HCT116 (cell line): ENCODE measurements at places on chromosomes 5 and 9.

GRCh38 chr9:15485836-15486666 is 24.7 kb downstream of the PSIP1 start:
- no peak for DNase-seq

DNA sequence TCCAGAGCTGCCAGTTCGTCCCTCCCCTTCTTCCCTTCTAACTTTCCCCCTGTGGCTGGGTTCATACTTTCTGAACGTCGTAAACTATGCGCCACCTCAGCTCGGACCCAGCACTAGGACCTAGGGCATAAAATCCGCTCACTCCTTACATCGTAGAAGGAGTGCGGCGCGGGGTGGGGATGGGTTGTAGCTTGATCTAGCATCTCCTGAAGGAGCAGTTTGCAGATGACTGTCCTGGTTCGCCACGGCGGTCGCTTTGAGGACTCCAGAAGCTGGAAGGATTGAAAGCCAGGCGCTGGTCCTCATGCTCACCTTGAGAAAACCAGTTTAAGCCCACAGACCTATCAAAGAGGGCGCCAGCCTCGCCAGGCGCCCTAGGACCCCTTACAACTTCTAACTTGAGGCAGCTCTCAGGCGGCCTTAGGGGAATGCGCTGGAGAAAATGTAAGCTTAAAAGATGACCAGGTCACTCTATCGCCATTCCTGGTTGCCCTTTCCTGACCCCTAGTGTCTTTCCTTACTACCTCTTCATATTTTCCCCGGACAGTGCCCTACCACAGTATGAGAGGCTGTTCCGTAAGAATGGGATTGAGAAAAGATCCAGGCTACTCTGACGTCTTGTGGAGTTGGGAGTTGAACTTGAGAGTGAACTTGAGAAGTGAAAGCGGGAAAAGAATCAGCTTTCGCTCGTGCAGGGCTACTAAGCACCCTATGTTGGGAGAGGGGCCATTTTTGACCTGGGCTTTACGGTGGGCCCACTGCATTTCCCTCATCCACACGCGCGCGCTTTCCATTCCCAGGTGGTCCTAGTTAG is 2.8 kb downstream of the RORB start:
- DNase-seq, result no peak

- DNase-seq, result no peak
Observed at GRCh38 chr9:79524266-79524665, 47.5 kb upstream of the TLE4 start.

GRCh38 chr9:128892221-128892921 is 10.4 kb downstream of the LRRC8A start:
- DNase-seq, result no peak

GRCh38 chr9:93295031-93295430 is 111.1 kb downstream of the WNK2 start:
- DNase-seq, result no peak
